H9 (cell line): ENCODE measurements at places on chromosomes 6 and 20. TPM values are rescaled to one million over a fixed set of nuclear protein-coding genes. Genes with fewer than 3 reads are reported as not detected.

DNA sequence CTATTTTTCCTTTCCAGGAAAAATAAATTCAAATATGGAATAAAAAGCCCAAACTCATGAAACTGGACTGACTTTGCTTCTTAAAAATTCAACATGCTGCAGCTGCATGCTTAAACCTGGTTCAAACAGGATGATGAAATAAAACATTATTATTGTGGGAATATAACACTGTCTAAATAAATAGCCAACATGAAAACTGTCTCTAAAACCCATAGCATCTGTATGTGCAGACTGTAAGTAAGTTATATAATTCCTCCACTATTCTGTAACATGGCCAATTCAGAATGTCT is 30.4 kb upstream of the AHI1 start:
- no peak for DNase-seq

DNA sequence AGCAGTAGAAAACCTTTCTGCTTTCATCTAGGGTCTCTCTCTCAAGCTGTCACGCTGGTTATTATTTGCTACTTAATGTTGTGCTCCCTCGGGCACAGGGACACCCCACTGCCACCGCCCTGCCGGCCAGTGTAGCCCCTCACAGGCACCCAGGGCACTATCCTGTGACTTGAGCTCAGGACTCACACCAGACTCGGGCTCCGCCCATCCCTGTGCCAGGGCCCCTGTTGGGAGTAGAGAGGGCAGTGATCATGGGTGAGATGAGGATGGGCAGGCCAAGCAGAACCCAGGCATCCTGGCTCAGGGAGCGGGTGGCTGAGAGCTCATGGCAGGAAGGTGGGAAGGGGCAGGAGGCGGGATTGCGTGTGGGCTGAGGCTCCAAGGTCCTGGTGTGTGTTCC is 371.9 kb downstream of the ZFAND3 start:
- no peak for DNase-seq

GRCh38 chr20:37313546-37314091 is 24.2 kb downstream of the MANBAL start:
- no peak for DNase-seq

DNA sequence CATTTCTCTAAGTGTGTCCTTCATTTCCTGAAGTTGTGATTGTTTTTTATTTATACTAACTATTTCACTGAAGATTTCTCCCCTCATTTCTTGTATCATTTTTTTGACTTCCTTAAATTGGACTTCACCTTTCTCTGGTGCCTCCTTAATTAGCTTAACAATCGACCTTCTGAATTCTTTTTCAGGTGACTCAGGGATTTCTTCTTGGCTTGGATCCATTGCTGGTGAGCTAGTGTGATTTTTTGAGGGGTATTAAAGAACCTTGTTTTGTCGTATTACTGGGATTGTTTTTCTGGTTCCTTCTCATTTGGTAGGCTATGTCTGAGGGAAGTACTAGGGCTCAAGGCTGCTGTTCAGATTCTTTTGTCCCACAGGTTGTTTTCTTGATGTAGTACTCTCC is 92.8 kb downstream of the ESR1 start:
- no peak for DNase-seq

DNA sequence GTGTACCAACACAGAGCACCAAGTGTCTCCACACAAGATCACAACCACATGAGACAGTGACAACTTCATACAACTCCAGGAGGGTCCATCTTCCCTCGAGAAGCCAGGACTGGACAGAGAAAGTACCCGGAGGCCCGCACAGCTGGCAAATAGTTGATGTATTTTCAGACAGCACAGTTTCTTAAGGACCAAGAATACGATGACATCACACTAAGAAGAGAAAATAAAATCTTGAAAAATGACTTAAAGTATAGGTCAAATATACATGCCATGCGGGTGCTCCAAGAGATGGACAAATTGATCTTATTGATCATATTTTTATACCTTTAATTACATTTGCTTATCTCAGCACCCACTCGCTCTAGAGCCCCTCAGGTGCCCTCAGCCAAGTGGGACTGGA is 145.5 kb downstream of the RNASET2 start:
- no peak for DNase-seq

GRCh38 chr6:149062653-149063348 is 254.7 kb upstream of the TAB2 start:
- no peak for DNase-seq

- DNase-seq, result no peak
These were observed 295.6 kb upstream of the PLN start for GRCh38 chr6:118252474-118252873.

GRCh38 chr6:148803979-148804378 is 57.1 kb downstream of the UST start:
- DNase-seq, result no peak

DNA sequence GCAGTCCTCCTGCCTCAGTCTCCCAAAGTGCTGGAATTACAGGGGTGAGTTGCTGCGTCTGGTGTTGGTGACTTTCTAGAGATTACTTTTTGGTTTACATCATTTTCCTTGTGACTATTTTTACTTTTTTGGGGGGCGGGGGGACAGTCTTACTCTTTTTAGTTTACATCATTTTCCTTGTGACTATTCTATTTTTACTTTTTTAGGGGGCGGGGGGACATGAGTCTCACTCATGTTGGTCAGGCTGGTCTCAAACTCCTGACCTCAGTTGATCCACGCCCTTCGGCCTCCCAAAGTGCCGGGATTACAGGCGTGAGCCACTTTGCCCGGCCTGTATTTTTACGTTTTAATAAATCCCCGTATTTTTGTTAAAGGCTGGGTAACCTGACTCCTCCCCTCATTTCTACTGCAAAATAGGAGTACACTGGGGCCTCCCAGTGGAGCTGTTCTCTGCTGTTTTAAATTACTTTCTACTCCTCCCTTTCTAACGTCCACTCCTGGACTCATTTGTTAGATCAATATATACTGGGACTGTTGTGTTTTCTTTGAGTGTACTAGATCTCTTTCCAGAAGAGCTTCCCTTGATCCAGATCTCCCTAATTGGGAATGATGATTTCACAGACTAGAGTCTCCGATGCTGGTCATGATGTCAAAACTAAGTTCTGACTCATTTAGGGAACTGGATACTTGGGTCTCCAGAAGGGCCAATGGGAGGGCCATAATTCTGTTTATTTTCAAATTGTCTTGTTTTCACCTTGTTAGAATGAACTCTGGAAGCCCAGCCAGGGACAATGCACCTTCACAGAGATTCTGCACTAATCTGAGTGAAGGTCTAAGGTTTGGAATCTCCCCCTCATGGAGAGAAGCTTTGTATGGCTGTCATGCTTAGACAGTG is 9.2 kb downstream of the HSPA1B start:
- no peak for DNase-seq

- no peak for DNase-seq
These were observed 5.2 kb downstream of the VWA7 start for GRCh38 chr6:31771992-31772358.

- DNase-seq, result no peak
These were observed 213.4 kb downstream of the PACRG start for GRCh38 chr6:162941128-162941527.

DNA sequence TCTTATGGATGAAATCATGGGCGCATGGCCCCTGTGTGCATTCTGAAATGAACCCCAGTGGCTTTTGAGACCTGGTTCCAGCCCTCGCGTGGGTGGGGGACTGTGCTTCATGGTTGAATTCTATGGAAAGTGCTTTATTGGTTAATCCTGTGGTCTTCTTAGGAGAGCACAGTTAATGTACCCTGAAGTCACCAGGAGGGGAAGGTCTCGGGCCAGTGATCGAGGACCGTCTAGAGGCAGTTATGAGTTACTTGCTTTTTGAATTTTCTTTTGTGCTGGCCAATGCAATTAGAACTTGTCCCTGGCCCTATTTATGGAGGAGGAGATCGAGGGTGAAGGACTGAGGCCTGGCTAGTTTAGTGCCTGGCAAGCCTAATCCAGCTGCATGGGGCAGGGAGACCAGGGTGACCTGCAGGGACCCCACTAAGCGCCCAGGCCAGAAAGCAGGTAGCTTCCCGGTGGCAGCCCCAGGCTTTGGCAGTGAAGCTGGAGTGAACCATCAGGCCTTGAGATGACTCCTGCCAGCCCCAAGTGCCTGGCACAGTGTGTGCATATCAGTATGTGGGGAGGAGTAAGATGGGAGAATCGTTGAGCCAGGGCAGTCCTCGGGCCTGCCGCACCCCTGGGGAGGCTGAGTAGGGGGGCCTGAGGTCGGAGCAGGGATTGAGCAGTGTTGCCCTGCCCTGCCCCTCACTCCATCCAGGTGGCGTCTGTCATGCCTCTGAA is 144.6 kb upstream of the RNF24 start:
- no peak for DNase-seq

DNA sequence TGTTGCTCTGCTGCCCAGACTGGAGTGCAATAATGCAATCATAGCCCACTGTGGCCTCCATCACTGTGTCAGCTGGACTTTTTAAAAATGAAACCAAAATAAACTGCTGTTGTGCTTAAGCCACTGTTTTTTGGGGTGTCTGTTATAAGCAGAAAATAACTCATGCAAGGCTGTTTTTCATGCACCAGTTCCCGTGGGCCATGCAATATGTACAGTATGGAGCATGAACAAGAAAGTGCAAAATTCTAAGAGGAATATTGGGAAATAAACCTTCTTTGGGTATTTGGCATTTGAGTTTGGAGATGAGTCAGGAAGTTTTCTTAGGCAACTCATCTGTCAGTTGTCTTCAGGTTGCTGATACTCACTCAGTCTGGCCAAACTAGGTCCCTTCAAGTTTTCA is 14.9 kb upstream of the ZFAND3 start:
- DNase-seq, result no peak

DNA sequence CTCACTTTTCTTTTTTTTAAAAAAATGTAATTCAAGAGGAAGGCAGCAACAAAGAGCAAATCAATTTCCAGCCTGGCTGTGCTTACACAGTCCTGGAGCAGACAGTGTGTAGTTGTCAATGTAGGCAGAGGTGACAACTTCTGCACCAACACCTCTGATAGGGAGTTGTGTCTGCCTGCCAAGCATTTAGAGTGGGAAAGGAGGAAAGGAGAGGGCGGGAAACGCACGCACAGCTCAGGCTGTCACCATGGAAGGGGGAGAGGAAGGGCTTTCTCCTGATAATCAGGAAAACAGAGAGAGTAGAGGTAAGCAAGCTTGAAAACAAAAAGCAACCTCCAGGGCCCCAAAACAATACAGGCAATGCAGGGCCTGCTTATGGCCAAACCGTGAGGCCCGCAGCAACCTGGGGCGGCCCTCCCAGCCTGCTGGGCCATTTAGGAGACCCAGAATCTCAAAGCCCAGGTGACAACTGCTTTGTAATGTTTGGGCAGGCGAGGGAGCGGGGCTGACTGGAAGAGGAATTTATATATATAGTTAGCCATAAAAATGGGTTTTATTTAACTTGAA is 41.5 kb upstream of the GFOD1 start:
- peak; percentile 34 for DNase-seq

GRCh38 chr6:65566117-65566516 is 140.9 kb downstream of the EYS start:
- peak; percentile 67 for DNase-seq

DNA sequence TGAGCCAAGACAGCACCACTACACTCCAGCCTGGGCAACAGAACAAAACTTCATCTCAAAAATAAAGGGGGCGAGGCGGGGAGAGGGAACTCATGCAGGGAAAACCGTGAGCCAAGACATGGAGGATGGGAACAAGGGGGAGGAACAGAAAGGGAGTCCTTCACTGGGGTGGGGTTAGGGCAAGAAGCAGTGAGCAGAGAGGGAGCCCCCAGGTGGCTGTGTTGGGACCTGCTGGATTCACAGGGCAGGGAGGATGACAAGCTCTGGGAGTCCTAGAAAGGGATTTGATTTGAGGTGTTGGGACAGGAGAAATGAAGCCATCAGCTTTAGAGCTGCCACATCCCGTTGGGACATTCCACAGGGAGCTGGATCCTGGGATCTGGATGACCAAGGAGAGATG is 90.6 kb upstream of the TOP1 start:
- peak; percentile 52 for DNase-seq

GRCh38 chr20:21099751-21100577 is 6.2 kb downstream of the LINC00237 start:
- DNase-seq, result peak; percentile 52

DNA sequence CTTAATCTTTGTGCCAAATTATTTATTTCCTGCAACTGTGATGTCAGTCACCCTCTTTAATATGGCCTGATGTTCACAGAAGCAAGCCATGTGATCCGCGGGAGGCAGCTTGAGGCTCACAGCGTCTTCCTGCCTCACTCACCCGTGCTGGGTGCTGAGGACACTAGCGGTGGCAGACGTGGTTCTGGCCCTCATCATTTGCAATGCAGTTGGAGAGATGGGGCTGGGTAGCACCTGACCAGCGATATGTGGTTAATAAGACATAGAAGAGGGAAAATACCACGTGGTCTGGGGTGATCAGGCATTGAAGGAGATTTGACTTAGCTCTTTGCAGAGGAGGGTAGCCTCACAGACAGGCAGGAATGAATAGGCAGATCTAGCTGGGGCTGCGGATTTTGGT is 264.7 kb downstream of the TMEM242 start:
- DNase-seq, result no peak

GRCh38 chr6:89694428-89694827 is 55.9 kb upstream of the LYRM2 start:
- no peak for DNase-seq

DNA sequence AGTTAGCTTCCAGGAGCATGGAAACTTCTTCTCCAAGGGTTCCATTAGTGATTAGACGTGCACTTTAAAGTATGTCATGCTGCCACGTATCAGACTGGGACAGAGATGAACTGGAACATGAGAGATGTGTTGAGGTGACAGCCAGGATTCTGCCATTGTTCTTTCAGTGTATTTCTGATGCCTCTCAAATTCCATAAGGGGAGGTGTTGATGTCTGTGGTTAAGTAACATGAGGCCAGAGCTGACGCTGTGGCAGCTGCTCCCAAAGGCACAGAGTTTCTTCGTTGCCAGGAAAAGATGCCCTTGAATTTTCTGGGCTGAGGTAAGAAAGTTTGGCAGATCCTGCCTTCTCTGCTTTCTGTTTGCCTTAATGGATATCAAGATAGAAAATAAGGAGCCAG is 63.5 kb downstream of the TRMT6 start:
- DNase-seq, result no peak

DNA sequence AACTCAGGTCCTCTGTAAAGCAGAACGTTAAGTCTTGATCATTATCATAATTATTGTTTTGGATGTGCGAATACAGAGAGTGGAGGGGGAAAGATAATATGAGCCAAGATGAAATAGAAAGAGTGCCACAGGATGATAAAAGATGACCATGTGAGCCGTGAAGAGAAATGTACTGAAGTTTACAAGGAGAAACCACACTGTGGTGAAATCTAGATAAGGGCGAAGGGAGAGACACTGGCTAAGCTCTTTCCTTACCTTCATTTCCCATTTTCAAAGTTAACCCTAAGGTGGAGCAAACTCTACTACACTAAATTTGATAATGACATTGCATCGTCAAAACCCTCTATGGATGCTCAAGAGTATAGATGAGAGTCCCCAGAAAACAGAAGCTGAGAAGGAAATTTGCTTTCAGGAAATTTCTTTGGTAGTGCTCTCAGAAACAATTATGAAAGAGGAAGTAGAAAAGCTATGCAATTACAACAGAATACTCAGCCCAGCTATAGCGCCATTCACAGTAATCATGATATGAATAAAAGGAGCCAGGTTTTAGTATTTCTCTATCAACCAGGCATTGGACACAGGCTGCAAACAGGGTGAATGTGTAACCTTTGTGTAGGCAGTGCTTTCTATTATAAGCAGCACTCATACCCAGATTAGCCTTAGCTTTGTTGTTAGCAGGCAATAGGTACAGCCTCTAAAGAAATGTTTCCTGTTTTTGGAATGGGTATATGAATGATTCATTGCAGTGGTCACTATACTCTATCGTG is 1080.7 kb downstream of the GRIK2 start:
- no peak for DNase-seq

The MYBL2 gene
- 159 and 165 TPM in 2 replicates for total RNA-seq

The BPIFB1 gene
- not detected in 2 replicates for total RNA-seq

The HLA-DQA2 gene
- total RNA-seq, result not detected in 2 replicates

The IMPG1 gene
- not detected in 2 replicates for total RNA-seq

The OLIG3 gene
- total RNA-seq, result 0.22 and 0.42 TPM in 2 replicates

The DACT2 gene
- 1.6 and 1.8 TPM in 2 replicates for total RNA-seq

The VSTM2L gene
- 2.1 and 2.2 TPM in 2 replicates for total RNA-seq
